Inflammatory macrophage treated with lipopolysaccharide for 4 hours (primary cell): ENCODE measurements at places on chromosomes 7 and 10.

DNA sequence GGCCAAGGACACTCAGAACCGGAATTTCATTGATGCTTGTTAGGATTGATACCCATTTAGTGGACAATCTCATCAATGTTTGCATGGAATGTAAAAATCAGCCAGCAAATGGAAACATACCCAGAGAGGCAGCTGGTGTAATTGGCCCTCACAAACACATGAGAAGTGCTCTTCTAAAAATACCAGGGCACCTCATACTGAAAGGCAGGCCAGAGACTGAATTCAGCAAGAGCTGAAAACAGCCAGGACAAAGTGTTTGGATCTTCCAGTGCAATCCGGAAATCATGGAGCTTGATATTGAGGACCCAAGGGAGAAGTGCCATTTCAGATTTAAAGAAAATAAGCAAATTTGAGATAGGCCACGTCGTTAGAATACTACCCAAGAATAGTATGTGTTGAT, 498.6 kb downstream of the GALNT17 start:
- no peak for DNase-seq

GRCh38 chr10:34526186-34526585, 288.9 kb downstream of the PARD3 start:
- no peak for DNase-seq

GRCh38 chr7:18294411-18294810, 201.1 kb upstream of the HDAC9 start:
- peak; percentile 64 for DNase-seq

GRCh38 chr10:31017534-31018355, 13.9 kb downstream of the ZNF438 start:
- DNase-seq: no peak

GRCh38 chr10:110003524-110003885, 4.3 kb upstream of the ADD3 start:
- DNase-seq: no peak

DNA sequence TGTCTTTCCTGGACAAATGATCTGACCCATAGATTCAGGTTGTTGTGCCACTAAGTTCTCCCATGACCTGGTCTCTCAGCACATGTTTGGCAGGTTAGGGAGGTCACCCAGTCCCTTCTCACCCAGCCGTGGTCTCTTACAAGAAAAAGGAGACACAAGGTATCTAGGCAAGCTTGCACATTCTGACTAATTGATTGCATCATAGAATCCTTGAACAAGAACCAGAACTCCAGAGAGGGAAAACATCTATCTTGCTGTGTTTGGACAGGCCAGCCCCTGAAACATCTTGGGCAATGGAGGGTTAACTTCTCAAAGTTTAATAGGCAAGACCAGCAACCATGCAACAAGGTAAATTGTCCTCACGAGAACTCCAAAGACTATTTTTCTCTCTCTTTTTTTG, 8.5 kb upstream of the HK1 start:
- no peak for DNase-seq
